ENCODE measurements at places on chromosomes 3 and 15.

DNA sequence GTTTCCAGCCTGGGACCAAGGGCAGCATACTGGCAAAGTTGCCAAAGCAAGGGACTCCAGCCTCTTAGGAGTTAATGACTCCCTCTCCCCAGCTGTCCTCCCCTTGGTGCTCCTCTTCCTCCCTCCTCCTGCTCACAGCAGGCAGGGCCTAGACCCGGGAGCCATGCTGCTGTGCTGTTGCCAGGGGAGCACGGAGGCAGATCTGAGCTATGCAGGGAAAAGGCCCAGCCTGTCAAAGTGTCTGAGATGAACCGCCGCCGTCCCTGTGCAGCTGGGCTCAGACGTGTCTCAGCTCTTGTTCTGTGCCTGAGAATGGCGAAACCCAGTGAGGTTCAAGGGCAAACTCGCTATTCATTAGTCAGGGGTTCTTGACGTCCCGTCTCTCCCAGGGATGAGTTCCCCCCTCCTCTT lies 60.8 kb upstream of the POLG start:
- DNase-seq: no peak

DNA sequence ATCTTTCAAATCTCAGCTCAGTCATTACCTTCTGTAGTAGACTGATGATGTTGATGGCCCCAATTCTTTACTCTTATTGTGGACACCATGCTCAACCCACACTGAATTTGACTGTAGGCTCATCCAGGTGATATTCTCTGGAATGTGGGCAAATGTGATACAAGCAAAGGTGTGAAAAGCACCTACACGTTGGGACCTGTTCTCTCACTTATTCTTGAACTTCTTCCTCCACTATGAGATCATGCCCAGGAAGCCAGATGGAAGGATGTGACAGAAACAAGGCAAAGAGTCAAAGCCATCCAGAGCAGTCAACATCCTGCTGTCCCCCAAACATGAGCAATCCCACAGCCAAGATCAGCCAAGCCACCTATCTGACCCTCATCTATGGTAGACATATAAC lies 471.2 kb upstream of the UBE2E2 start:
- DNase-seq: no peak

GRCh38 chr3:85846940-85847339 lies 888.2 kb downstream of the CADM2 start:
- DNase-seq: no peak

DNA sequence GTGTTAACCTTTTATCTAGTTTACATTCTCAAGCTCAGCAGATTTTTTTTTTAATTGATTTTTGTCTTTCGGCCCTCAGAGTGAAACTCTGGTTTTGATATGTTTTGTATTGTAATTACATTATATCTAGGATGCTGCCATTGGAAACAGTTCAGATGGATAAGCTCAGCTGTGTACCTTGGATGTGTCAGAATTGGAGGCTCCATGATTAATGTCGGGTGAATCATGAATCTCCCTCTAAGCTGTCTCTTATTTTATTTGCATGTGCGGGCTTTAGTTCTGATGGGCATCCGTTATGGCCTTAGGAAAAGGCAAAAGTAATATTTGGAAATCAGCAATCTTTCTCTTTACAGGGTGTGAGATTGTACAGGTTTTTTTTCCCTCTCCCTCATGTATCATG lies 4.2 kb downstream of the PTPRG start:
- no peak for DNase-seq
